Activated B cell treated with CpG ODN at 0.5 μM for 24 hours (primary cell): ENCODE measurements at places on chromosomes 3 and 15. TPM values are rescaled to one million over a fixed set of nuclear protein-coding genes. Genes with fewer than 3 reads are reported as not detected.

Gene NME9
- total RNA-seq = not detected in 2 replicates

GRCh38 chr3:12138044-12138443, 20.7 kb downstream of the TIMP4 start:
- no peak overlapping the region for H3K27ac ChIP-seq
- DNase-seq = no peak
- no peak overlapping the region for H3K4me3 ChIP-seq
- peaks cover 9% of the 10 kb centered on the region for H3K27me3 ChIP-seq
- H3K36me3 ChIP-seq = no peaks in the 10 kb centered on the region
- no peaks in the 10 kb centered on the region for H3K4me1 ChIP-seq

DNA sequence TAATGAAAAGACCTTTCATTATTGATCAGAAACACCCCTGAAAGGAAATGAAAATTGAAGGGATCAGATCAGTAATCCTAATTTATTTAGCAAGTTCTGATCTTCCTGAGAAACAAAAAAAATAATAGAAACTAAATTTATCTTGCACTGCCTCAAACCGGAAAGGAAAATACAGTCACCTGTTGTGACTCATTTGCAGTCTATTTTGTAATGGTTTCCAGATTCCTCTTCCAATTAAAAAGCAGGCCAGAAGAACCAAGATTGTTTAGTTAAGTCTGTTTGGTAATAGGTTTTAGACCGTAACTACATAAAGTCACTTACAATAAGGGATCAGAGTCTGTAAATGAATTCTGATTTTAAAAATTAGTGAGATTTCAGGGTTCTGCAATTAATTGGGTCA, 49.7 kb upstream of the ATOSA start:
- H3K4me1 ChIP-seq = peaks cover 40% of the 10 kb centered on the region
- H3K4me3 ChIP-seq = no peak overlapping the region
- no peaks in the 10 kb centered on the region for H3K27me3 ChIP-seq

DNA sequence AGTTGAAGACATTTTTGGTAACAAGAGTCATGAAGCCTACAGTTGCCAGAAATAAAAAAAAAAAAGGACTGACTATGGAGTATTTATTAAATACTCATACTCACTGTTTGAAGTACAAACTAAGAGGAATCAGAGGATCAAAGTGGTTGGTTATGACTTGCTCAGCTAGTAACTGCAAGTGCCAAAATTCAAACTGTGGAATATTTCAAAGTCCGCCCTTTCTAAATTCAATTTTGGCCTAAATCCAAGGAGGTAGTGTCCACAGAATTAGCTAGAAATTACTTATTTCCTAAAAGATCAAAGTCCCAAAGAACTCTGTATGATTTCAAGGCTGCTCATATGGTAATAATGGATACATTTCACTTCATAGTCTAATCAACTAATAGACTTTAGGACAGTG, 274.5 kb downstream of the ZBTB20 start:
- H3K27ac ChIP-seq = no peak overlapping the region
- peaks cover 20% of the 10 kb centered on the region for H3K4me1 ChIP-seq
- H3K4me3 ChIP-seq = no peak overlapping the region
- H3K27me3 ChIP-seq = no peaks in the 10 kb centered on the region
- peaks cover 2% of the 10 kb centered on the region for H3K36me3 ChIP-seq
- DNase-seq = no peak

DNA sequence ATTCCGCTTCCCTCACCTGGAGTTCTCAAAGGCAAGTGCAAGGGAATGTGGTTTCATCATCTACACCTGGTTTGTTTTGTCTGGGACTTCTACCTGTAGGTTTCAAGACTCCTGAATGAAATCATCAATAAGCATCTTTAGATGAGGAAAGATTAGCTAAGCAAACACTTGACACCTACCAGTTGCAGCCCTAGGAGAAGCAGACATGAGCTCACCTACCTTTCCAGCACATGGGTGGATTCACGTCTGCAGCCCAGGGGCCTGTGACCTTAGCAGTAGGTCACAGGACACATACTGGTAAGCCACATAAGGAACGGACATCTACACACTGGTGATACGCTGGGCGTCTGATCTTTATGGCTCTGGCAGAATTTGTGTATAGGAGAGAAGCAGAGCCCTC, 26.7 kb downstream of the SLCO2A1 start:
- DNase-seq = no peak
- no peak overlapping the region for H3K4me3 ChIP-seq
- no peaks in the 10 kb centered on the region for H3K36me3 ChIP-seq

DNA sequence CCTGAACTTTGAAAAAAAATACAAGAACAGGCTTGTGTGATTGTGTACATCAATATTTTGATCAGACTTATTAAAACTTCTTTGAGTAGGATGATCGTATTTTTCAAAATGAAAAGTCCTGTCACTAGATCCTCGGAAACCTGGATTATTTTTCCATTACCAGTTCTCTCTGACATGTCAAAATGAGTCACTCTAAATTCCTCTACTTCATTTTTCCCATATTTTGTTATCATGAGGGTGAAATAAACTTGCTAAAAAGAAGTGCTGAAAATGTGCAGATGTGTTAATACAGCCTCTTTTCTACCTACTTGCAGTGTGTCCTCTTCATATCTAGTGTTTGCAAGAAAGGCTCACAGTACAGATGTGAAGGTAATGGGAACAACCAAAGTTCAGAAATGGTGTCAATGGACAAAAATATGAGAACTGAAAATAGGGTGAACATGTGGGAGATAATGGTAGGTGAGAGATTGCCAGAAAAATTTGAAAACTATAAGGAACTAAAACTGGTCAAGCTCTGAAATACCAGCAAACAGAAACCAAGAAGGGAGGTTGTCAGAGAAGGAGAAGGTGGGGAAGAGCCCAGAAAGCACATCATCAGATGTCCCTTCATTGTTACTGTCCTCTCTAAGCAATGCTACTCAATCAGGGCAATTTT, 108.2 kb downstream of the EOMES start:
- no peak for DNase-seq
- H3K27me3 ChIP-seq = no peaks in the 10 kb centered on the region
- H3K36me3 ChIP-seq = peaks cover 6% of the 10 kb centered on the region
- no peak overlapping the region for H3K27ac ChIP-seq

- peaks cover 6% of the 10 kb centered on the region for H3K4me1 ChIP-seq
- no peaks in the 10 kb centered on the region for H3K36me3 ChIP-seq
- DNase-seq = no peak
- peaks cover 3% of the 10 kb centered on the region for H3K27me3 ChIP-seq
- H3K4me3 ChIP-seq = no peak overlapping the region
These were observed 18.1 kb downstream of the H1-8 start for GRCh38 chr3:129560911-129561594.

- peaks cover 18% of the 10 kb centered on the region for H3K27me3 ChIP-seq
- DNase-seq = no peak
- H3K4me1 ChIP-seq = peaks cover 5% of the 10 kb centered on the region
- H3K4me3 ChIP-seq = no peak overlapping the region
- no peaks in the 10 kb centered on the region for H3K36me3 ChIP-seq
These were observed 21.6 kb downstream of the RNU5B-1 start for GRCh38 chr15:65326117-65326526.

DNA sequence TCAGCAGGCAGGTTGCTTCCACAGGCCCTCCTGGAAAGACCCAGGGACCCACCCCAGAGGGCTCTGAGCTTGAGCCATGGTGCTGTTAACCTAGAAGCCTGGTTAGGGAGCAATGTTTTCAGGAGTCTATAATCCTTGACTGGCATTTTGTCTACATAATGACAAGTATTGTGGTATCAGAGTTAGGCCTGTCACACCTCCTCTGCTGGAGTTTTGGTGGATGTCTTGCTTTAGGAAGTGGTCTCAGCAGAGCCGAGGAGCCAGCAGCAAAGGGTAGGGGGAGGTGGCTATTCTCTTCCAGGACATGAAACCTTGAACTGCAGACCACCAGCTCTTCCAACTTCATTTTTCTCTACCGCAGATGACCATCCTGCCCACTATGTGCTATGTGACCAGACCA, 76.1 kb downstream of the CLSTN2 start:
- no peak for DNase-seq
- peaks cover 8% of the 10 kb centered on the region for H3K27me3 ChIP-seq
- H3K36me3 ChIP-seq = no peaks in the 10 kb centered on the region
- no peaks in the 10 kb centered on the region for H3K4me1 ChIP-seq
- no peak overlapping the region for H3K4me3 ChIP-seq

DNA sequence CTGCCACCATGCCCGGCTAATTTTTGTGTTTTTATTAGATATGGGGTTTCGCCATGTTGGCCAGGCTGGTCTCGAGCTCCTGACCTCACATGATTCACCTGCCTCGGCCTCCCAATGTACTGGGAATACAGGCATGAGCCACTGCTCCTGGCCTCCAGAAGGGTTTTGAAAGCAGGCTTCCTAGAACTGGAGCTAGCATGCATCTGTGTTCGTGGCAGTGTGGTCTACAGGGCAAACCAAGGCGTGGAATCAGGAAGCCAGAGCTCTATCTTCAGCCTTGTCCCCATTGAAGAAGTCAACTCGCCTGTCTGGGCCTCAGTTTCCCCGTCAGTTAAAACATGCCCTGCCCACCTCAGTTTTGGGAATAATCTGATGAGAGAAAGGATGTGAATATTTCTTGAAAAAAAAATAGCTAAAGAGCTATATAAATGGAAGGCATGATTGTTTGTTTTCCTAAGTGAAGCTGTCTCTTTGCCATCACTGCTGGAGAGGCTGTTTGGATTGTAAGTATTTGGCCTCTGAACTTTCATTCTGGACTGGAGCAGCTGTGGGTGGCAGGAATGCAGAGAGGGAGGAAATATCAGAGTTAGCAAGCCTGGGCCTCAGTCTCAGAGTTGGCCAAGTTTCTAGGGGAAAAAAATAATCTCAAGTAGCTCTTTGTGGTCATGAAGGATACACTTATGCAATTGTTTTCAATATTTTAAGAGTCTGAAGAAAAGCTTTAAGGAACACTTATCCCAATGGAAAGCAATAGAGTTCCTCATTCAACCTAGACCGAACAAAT, 36.5 kb upstream of the UACA start:
- no peaks in the 10 kb centered on the region for H3K36me3 ChIP-seq
- H3K27me3 ChIP-seq = peaks cover 19% of the 10 kb centered on the region
- no peak overlapping the region for H3K4me3 ChIP-seq
- no peak for DNase-seq

DNA sequence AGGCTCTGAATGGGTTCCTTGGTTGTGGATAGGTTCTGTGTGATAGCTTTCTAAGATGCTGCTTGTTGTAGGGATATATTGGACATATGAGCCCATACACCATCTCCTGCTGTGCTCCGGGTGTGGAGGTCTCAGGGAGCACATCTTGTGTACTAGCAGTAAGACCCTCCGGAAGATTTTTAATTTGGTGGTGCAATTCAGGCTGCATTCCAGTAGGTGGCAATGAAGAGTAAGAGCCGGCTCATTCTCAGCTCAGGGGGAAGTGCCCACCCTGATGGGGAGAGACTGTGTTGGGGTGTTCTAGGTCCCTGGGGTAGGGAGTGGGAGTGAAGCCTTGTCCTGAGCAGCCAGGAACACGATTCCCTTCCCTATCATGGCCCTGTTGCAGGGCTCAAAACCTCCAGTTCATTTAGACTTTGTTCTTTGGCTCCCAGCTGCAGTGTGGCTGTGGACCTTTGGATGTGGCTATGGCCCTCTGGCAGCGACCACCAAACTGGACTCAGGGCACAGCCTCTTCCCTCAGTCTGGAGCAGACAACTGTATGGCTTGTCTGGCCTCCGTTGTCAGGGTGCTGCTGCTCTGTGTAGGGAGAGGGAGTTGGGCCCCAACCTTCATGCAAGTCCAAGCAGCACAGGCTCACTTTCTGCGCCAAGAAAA, 104.7 kb downstream of the UNC13C start:
- H3K27me3 ChIP-seq = no peaks in the 10 kb centered on the region
- no peaks in the 10 kb centered on the region for H3K4me1 ChIP-seq
- no peak overlapping the region for H3K27ac ChIP-seq
- no peak for DNase-seq
- no peak overlapping the region for H3K4me3 ChIP-seq

DNA sequence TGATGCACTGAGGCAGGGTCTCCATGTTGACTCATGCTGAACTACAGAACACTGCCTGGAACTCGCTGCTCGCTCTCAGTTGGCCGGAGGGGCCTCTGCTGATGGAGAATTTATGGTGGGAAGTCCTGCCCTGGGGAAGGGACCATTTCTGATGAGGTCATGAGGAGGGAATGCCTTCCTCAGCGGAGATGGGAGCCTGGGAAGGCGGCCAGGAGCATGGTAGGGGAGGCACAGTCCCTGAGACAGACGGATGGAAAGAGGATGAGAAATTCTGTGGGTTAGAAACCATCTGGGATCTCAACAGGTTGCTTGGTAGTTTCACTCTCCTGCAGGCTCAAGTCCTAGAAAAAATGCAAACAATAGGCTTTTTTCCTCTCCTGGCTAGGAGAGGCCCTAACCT, 56.8 kb upstream of the TPM1 start:
- no peak for DNase-seq
- H3K4me1 ChIP-seq = no peaks in the 10 kb centered on the region
- no peaks in the 10 kb centered on the region for H3K36me3 ChIP-seq
- H3K27me3 ChIP-seq = peaks cover 15% of the 10 kb centered on the region
- no peak overlapping the region for H3K27ac ChIP-seq
- H3K4me3 ChIP-seq = no peak overlapping the region

DNA sequence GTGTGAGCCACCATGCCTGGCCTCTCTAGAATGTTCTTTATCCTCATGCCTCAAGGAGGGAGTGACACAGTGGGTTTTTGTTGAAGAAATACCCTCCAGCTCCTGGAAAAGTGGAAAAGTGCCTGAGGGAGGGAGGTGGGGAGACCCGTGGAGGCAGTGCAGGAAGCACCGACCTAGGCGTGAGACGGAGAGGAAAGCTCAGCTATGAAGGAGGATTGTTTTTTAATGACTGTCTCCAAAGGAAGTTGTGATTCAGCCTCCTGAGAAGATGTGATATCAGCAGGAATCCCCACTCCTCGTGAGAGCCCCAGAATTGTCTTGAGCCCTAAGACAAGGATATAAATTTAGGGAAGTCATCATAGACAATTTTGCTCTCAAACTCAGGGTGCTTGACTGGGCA, 21.7 kb downstream of the RPLP1 start:
- H3K27ac ChIP-seq = no peak overlapping the region
- H3K36me3 ChIP-seq = no peaks in the 10 kb centered on the region
- no peak overlapping the region for H3K4me3 ChIP-seq
- peaks cover 6% of the 10 kb centered on the region for H3K27me3 ChIP-seq
- DNase-seq = no peak
- H3K4me1 ChIP-seq = peaks cover 3% of the 10 kb centered on the region

GRCh38 chr15:95429345-95429744, 901.2 kb upstream of the NR2F2 start:
- H3K4me1 ChIP-seq = no peaks in the 10 kb centered on the region
- no peaks in the 10 kb centered on the region for H3K27me3 ChIP-seq
- no peak overlapping the region for H3K27ac ChIP-seq
- no peak overlapping the region for H3K4me3 ChIP-seq
- no peak for DNase-seq
- no peaks in the 10 kb centered on the region for H3K36me3 ChIP-seq

GRCh38 chr3:13121553-13122001, 48.3 kb upstream of the IQSEC1 start:
- no peak overlapping the region for H3K27ac ChIP-seq
- no peak overlapping the region for H3K4me3 ChIP-seq
- H3K36me3 ChIP-seq = no peaks in the 10 kb centered on the region
- H3K4me1 ChIP-seq = peaks cover 4% of the 10 kb centered on the region
- no peaks in the 10 kb centered on the region for H3K27me3 ChIP-seq
